Fibroblast of gingiva (primary cell): ENCODE measurements at places on chromosomes 13 and 19.

DNA sequence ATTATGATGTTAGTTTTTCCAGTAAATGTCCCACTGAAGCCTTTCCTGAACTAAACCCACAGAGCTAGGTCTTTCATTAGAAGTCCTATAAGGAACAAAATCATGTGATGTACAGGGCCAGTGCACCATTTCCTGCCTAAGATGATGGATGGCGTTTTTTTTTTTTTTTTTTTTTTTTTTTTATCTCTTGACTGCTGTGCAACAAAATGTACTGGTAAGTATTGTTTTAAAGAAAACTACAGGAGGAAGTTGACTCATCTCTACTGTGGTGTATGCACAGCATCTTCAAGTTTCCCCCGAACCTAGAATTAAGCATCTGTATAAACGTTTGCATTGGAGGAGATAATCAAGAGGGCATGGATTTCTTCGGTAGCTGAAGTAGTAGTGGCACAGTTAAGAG lies 197.5 kb downstream of the NBEA start:
- no peak for DNase-seq

DNA sequence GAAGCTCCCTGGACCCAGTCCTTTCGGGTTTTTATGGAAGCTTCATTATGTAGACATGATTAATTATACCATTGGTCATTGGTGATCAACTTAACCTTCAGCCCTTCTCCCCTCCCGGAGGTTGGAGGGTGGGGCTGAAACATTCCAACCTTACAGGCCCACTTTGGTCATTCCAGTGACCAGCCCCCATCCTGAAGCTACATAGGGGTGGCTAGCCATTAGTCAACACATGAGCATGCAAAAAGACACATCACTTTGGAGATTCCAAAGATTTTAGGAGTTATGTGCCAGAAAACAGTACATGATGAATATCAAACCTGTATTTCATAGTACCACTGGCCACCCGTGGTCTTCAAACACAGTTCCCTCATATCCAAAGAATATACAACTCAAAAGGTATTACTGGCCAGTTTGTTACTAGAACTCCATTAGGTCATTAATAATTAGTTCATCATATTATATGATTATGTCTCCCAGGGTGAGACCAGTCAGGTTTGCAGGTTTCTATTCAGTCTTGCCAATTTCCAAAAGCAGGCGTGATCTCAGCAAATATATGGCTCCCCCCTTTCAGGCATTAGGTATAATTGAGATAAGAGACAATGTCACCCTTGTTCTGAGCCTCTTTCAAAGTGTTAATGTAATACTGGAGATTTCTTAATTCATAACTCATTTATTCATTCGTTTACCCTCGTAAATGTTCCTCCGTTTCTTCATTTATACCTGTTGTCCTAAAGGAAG lies 11.1 kb downstream of the PPP5C start:
- no peak for DNase-seq

DNA sequence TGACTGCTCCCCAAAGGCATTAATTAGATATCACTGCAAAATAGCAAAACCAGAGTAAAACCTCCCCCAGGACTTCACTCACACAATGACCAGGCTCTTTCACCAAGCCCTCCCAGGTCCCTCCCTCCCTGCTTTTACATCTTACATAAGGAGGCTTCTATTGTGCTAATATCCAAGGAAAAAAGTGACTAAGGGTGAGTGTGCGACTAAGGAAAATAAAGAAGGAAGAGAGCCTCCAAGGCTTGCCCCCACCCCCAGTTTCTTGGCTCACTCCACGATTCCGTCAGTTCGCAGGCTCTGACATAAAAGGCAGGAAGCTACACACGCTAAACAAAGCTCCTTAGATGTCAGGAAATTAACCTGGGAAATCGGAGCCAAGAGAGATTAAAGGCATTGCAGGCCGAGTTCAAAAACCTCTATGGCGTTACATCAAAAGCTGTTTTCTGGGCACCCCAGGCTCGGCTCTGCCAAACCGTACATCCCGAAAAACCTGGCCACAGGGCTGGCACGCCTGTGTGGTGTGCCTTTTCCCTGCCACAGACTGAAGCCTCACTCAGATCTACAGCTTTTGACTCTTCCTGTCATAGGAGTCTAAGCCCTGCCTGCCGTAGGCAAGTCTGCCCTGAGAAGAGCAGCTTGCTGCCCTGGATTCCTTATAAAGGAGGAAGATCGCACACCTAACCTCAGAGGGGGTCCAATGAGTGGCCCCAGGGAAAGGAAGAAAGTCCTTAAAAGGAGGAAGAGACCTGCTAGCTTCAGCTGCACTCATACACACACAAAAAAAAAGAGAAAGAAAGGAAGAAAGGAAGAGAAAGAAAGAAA lies 67.0 kb upstream of the SERP2 start:
- DNase-seq: peak; percentile 78

GRCh38 chr19:3094601-3095440 lies 659 bp downstream of the GNA11 start:
- no peak for DNase-seq

DNA sequence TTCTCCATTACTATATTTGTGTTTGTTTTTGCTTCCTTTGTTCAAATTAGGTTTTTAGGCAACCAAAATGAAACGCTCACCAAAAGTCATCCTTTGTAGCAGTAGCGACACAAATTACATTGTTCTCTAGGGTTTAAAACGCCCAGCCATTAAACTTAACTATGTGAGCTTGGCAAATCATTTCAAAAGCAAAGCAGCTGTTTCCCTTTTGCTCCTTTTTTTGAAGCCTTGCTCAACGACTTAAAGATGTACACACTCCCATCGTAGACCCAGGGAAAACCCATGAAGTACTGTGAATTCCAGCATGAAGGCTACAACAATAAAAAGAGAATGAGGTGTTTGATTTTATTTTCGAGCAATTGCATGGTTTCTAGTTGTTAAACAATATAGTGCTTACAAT lies 106.7 kb downstream of the RAP2A start:
- no peak for DNase-seq

DNA sequence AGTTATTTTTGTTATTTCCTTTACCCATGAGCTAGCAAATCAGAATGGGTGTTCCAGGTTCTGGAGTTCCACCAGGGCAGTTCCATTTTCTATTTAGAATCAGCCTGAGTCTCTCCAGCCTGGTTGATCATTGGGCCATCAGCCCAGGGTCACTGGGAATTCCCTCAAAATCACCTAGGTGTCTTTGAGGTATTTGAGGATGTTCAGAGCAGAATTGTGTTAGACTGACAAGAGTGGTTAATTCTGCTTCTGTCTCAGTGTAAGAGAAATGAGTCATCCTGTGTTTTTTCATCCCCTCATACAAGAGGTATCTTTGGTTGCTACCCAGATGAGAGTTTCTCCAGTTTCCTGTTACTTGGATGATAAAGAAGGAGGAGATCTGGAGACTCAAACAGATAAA lies 11.7 kb downstream of the ZNF66 start:
- no peak for DNase-seq

- no peak for DNase-seq
Measured at GRCh38 chr19:46785980-46786235, 2.5 kb downstream of the SLC1A5 start.

DNA sequence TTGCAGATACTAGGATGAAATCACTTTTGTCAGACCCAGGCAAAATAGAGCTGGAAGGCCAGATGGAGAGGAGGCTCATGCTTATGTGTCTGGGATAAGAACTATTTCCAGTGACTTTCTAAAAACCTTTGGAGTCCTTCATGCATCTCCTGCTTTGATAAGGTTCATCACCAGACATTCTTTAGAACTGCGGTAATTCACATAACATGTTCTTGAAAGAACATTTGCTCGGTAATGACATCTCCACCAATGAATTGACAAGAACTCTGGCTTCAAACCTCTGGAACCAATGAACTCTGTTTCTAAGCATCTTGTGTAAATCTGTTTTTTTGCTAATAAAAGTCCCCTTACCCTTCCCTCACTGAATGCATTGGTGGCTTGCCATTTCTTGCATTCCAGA lies 112.0 kb upstream of the KL start:
- DNase-seq: no peak

- no peak for DNase-seq
Measured at GRCh38 chr13:110922506-110922905, 7.6 kb upstream of the ANKRD10 start.

DNA sequence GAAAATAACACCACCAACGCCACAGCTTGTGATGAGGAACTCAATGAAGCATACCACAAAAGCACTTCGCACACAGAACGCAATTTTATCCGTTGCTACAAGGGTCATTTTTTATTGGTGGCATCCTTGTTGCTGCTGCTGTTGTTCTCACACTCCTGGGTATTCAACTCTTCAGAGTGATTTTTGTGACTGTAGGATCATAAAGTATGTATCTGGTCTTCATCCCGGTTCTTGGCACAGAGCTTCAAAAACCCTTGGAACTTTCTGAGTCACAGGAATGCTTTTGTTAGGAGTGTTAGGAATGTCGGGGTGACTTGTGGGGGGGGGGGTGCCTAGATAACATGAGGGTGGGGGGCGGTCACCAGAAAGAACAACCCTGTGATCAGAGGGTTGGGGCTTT lies 108.4 kb downstream of the ZNF557 start:
- no peak for DNase-seq

DNA sequence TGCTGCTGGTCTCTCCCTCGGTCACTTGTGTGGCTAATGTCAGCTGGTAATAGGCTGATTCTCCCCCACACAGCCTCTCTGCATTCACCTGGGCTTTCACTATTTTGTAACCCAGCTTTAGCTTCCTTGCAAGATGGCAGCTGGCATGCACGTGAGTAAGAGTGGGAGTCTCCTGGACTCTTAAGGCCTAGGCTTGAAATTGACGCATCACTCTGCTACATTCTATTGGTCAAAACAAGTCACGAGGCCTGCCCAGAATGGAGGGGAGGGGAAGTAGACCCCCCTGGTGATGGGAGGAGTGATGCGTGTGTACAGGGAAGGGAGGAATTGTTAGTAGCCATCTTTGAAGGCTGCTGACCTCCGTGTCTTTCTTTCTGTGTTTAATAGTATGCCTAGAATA lies 24.9 kb upstream of the PNMA8B start:
- DNase-seq: no peak

DNA sequence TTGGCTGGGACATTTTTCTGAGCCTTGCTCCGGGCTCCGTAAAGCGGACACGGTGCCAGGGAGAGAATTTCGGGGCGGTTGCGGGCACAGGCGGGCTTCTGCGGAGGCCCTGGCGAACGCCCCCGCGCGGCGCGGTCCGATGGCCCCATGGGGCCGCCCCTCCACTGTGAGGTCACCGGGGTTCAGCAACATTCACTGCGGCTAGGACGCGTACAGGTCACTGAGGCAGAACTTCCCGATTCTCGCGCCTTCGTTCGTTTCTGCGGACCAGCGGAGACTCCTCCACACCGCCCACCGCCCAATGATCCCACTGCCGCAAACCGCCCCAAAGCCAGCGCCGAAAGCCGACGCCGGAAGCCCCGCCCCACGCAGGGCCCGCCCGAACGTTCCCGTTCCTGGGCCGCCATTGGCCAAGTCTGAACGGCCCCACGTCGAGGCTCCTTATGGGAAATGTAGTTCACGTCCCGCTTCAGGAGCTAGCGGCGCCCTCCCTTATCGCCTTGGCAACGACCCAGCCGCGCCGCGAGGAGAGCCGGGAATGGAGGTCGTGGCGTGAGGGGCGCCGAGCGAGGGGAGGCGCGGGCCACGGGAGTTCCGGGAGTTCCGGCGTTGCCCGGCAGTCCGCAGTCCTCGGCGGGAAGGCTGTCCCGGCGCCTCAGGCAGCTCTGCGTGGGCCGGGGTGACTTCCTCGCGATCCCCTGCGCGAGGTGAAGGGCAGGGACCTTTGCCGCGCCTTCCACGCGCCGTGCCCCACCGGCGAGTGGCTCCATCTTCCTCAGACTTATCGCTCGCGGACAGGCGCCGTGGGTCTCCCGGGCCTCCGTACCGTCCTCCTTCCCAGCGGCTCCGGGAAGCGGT lies at the start of gene ZNF584:
TSS of gene ZNF584 (plus strand) at position 498 of the 858 bp plus-strand sequence. CDS start 499 bp downstream, outside the sequence.
- DNase-seq: peak; percentile 92

- DNase-seq: no peak
Measured at GRCh38 chr19:38837656-38838121, 6.1 kb upstream of the ECH1 start.

DNA sequence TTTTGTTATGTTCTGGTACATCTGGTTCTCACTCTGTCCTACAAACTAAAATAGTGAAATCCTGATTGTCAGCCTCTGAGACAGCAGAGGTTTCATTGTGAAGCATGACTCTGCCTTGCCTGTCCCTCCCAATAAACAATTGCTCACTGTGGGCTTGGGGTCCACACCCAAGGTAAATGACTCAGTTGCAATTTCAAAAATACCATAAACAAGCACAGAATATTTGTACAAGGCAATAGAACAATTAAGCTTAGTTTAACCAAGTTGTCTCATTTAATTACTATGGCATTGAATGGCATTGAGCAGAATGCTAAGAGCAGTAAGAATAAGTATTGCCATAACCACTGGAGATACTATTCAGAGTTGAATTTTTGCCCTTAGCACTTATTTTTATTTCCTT lies 353.6 kb downstream of the SPRY2 start:
- DNase-seq: no peak

GRCh38 chr13:39373145-39373544 lies 229.8 kb downstream of the LHFPL6 start:
- no peak for DNase-seq
